Testis (tissue), 5 donors: ENCODE measurements at places on chromosomes 5 and 9. TPM values are rescaled to one million over a fixed set of nuclear protein-coding genes. Genes with fewer than 3 reads are reported as not detected.

The PCDHB7 gene
- polyA plus RNA-seq, result 2.6 TPM

The MYMK gene
- polyA plus RNA-seq, result 0.87 TPM

The SRP19 gene
- 137 TPM for polyA plus RNA-seq

The CANX gene
- polyA plus RNA-seq, result 462 TPM

The PPP3R2 gene
- 241 TPM for polyA plus RNA-seq
